ENCODE measurements at places on chromosomes 2 and 18.

GRCh38 chr2:129812654-129813053 is 166.8 kb upstream of the RAB6C start:
- no peak for DNase-seq

- DNase-seq = no peak
Observed at GRCh38 chr2:162838136-162838497, 450 bp downstream of the KCNH7 start.

DNA sequence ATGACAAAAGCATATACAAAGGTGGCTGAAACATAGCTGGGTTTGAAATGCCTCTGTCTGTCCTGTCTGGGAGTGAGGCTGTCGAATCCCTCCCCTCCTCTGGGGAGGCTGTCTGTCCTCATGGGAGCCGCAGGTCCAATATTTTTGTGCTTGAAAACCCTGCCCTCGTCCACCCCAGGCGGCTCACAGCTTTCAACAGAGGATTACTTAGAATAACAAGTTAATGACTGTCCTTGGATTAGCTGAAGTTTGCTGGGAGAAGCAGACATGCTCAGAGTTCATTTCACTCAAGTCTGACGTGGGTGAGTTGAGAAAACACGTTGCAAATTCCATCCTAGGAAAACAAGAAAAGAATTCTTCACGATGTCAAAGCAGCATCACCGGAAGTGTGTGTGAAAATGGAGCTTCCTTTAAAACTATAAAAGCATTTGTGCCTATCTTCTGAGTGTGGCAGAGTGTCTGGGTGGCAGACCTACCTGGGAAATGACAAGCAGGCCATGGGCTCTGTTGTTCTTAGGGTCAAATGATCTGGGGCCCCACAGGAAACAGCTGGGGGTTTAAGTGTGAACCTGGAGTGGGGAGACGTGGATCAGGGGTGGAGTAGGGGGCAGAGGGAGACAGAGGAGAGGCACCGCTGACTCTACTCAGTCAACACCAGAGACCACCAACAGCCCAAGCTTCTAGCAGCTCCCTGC is 77.1 kb downstream of the DDX1 start:
- no peak for DNase-seq

GRCh38 chr18:28269750-28270149 is 92.8 kb upstream of the CDH2 start:
- no peak for DNase-seq

DNA sequence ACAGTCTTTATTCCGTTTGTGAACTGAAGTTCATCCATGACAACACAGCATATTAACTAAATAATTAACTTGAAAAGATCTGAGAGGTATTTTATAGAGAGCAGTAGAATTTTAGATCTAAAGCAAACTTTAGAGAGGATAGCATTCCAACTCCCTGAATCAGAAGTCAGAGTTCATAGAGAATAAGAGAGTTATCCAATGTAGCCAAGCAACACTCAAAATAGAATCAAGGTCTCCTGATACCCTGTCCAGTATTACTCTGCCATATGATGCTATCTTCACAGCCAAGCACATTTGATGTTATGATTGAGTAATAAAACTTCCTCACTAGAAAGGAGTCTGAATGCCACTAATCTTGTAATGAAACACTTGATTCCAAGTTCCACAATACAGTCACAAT is 55.5 kb downstream of the RIT2 start:
- no peak for DNase-seq

GRCh38 chr18:6759579-6759978 is 30.1 kb downstream of the ARHGAP28 start:
- no peak for DNase-seq

DNA sequence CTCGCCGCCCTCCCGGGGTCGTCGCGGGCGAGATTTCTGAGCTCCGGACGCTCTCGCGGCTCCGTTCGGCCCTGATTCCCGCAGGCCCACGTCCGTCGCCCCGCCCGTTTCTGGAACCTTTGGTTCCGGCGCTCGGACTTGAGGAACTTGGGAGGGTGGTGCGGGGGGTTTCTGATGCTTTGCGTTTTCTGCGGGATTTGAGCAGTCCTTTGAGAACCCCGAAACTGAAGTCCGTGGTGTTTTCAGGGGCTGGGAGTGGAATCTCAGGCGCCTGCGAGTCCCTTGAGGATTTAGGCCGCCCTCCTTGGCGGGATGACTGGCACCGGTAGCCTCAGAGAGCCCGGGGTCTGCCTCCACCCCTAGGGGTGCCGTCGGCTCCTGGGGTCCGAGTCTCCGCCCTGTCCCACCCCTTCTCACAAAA is 336 bp downstream of the THNSL2 start:
- no peak for DNase-seq

Data from activated CD4-positive, alpha-beta T cell treated with anti-CD3 and anti-CD28 coated beads, Interleukin-2, Interleukin-4, amounts not matched to agents 100 ng/mL and 50 ng/mL, durations not matched to agents 16 hours and 8 hours (primary cell).